ENCODE measurements at places on chromosomes 13 and 19.

GRCh38 chr13:83878691-83879430 lies 3.4 kb downstream of the SLITRK1 start:
- no peak for DNase-seq

- DNase-seq: no peak
Measured at GRCh38 chr19:8641908-8642547, 11.6 kb downstream of the NFILZ start.

- no peak for DNase-seq
Measured at GRCh38 chr13:58397596-58398387, 766.2 kb downstream of the PCDH17 start.

GRCh38 chr13:95153647-95154412 lies 147.4 kb downstream of the ABCC4 start:
- DNase-seq: no peak

- DNase-seq: no peak
Measured at GRCh38 chr13:98339684-98340425, 162.8 kb upstream of the RNF113B start.

DNA sequence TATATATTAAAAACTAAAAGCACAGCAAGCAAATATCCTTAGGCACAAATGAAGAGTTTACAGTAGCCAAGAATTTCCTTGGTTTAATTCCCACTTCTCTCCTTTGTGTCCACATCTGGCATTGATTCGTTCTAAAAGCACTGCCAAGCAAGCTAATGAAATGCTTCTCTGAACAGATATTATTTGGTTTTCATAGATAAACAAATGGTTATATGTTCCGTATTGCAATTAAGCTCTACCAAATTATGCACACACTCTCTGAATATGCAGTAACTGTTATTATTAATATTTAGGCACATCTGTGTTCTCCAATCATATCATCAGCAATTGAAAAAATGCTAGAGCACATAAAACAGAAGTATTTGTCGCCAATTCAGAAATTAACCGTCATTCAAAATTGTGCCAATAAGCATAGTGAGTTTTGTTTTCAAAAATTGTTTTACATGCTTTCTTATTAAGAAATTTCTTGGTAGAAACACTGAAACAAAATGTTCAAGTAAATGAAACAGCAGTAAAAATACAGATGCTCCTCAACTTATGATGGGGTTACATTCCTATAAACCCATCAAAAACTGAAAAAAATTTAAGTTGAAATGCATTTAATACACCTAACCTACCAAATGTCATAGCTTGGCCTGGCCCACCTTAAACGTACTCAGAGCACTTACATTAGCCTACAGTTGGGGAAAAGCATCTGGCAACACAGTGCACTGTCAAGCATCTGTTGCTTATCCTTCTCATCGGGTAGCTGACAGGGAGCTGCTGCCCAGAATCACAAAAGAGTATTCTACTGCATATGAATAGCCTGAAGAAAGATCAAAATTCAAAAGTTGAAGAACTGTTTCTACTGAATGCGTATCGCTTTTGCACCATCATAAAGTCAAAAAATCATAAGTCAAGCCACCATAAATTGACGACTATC lies 2134.7 kb downstream of the PCDH9 start:
- no peak for DNase-seq

- DNase-seq: no peak
Measured at GRCh38 chr13:20482275-20482761, 43.3 kb downstream of the CRYL1 start.

DNA sequence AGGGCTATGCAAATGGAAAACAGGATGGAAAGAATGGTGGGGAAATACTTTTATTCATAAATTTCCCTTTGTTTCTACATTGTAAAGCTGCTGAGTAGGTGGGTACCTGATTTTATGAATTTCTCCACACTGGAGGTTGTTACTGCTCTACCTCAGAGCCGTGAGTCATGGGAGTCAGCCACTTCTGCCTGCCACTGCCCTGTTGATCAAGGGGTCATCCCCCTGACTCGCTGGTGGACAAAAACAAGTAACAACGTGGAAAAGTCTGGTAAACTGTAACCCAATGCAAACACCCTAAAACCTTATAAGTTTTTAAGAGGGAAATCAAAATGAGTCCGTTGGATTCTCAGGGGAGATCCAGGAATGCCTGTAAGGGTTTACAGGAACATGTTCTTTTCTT lies 329.5 kb downstream of the ATP8A2 start:
- no peak for DNase-seq

- no peak for DNase-seq
Measured at GRCh38 chr13:51781246-51782022, 22.5 kb downstream of the DHRS12 start.

DNA sequence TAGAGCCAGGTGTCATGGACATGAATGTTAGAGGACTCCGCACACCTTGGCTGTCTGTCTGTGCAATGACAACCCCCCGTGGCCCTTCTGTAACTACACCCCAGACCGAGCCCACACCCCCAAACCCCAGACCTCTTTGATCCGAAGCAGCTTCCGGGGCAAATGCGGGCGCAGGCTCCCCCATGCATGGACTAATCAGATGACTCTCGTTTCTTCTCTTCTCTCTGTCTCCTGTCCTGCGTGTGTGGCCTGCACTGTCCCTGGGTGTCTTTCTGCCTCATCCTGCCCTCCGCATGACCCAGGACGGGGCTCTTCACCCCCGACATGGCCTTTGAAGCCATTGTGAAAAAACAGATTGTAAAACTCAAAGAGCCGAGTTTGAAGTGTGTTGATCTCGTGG lies 38.9 kb downstream of the TMED1 start:
- DNase-seq: no peak
